ENCODE measurements at places on chromosomes 7 and 10.
A peak's percentile ranks its signal among the peaks of the same experiment; 100 is the strongest.

DNA sequence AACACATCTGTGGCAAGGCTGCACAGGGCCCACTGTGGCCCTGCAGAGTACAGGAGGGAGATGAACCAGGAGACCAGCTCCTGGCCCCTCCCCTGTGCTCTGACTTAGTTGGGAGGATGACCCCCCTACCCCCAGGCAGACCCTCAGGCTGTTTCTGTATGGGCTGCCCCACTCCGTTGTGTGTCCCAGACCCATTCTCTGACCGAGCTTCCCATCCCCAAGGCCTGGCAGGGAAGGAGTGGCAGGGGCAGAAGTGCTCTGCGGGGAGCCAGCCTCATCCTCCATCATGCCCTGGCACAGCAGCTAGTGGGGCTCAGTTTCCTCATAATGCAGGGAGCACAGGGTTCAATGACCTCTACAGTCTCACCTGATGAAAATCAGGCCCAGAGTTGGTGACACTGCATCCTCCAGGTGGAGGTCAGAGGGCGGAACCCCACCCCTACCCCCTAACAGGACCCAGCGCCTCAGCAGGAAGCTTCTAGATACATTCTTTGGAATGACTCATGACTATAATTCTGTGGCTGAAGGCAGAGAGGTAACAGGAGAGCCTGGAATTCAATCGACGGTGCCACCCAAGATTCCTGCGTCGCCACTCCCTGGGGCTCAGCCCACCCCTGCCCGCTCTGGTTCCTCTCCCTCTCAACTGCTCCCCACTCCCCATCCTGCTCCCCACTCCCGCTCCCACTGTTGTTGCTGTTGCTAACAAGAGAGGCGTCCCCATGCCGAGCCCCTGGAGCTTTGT is 18.2 kb downstream of the PODXL start:
- H3K27me3 ChIP-seq: no peaks in the 10 kb centered on the region
- H3K27ac ChIP-seq: peak overlapping the region; percentile 90
- peaks cover 27% of the 10 kb centered on the region for H3K4me1 ChIP-seq
- H3K4me3 ChIP-seq: no peak overlapping the region
- DNase-seq: no peak

- no peak for DNase-seq
- H3K36me3 ChIP-seq: no peaks in the 10 kb centered on the region
- no peaks in the 10 kb centered on the region for H3K4me1 ChIP-seq
- peaks cover 26% of the 10 kb centered on the region for H3K27me3 ChIP-seq
- H3K27ac ChIP-seq: no peak overlapping the region
- H3K4me3 ChIP-seq: no peak overlapping the region
Observed at GRCh38 chr10:123926401-123927264, 35.0 kb upstream of the CPXM2 start.

GRCh38 chr7:12389089-12389700 is 14.5 kb downstream of the VWDE start:
- peaks cover 14% of the 10 kb centered on the region for H3K4me1 ChIP-seq
- H3K27me3 ChIP-seq: no peaks in the 10 kb centered on the region
- H3K27ac ChIP-seq: no peak overlapping the region
- DNase-seq: no peak

- H3K36me3 ChIP-seq: no peaks in the 10 kb centered on the region
- H3K27me3 ChIP-seq: no peaks in the 10 kb centered on the region
- H3K27ac ChIP-seq: peak overlapping the region; percentile 59
- no peak for DNase-seq
- peaks cover 31% of the 10 kb centered on the region for H3K4me1 ChIP-seq
- H3K4me3 ChIP-seq: no peak overlapping the region
Observed at GRCh38 chr10:17548770-17549169, 68.4 kb downstream of the HACD1 start.

DNA sequence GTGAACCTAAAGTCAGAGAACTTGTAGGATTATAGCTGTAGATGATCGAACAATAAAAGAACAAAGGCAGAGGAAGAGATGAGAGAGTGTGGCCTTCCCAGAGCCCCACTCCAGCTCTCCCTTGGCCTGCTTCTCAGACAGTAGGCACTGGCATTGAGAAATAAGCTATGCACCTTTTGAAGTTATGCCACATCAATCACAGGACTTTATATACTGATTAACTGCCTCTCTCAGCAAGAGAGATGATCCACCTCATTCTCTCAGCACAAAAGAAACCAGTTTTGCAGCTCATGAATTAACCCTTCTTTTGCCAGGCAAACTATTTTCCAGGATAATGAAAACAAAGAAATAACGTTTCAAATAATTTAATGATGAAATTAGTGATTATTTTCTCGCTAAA is 22.0 kb upstream of the CTTNBP2 start:
- no peak overlapping the region for H3K27ac ChIP-seq
- DNase-seq: no peak
- H3K4me1 ChIP-seq: peaks cover 18% of the 10 kb centered on the region
- H3K27me3 ChIP-seq: no peaks in the 10 kb centered on the region

Measured in mesothelial cell of epicardium (in vitro differentiated cells).